Renal cortical epithelial cell (primary cell): ENCODE measurements at places on chromosomes 2 and 18. TPM values are rescaled to one million over a fixed set of nuclear protein-coding genes. Genes with fewer than 3 reads are reported as not detected.
A peak's percentile ranks its signal among the peaks of the same experiment; 100 is the strongest.

GRCh38 chr2:159592441-159592840 is 23.9 kb downstream of the BAZ2B start:
- no peak for DNase-seq

DNA sequence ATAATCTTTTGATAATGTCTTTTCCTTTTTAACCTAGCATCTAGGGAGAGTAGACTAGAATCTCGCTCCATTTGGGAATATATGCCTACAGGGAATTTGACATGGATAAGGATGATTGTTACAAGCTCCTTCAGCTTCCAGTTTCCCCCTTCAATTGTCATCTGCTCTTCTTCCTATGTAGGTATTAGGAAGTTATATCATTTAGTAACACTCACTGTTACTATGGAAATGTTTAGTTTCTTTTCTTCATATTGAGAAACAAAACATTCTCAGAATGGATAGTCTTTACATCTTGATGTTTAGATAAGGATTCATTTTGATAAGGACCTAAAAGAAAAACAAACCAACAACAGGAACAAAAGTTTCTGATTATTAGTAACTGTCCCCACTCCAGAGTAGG is 127.6 kb downstream of the PHLPP1 start:
- no peak for DNase-seq

- DNase-seq: peak; percentile 65
These were observed 264.9 kb downstream of the ALPK2 start for GRCh38 chr18:58363767-58364540.

DNA sequence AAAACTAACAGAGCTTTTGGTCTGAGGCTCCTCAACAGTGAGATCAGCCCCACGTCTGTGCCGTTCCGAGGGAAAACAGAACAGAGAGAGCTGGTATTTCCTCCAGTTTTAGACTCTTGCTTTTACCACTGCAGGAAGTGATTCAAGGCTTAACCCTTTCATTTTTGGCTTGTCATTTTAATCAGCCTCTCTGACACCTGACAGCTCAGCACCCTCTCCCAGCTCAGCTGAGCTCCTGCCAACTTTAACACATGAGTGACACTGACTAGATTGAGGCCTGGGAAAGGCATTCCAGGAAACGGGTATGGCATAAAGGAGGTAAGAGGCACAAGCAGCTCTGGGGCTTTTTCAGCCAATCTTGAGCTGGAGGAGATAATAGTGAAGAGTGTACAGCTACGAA is 239.4 kb upstream of the SKOR2 start:
- no peak for DNase-seq

DNA sequence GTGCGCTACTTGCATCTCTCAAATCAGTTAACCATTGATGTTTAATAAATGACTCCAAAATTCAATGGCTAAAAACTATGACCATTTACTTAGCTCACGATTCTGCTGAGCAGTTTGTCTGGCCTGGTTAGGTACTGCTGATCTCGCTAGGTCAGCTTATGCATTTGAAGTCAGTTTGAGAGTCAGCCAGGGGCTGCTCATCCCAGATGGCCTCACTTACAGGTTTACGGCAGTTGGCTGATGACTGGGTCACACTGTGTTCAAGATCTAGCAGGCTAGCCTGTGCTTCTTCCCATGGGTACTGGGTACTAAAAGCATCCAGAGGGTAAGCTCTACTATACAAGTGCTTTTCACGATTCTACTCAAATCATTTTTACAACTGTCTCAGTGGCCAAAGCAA is 122.1 kb downstream of the DLGAP1 start:
- no peak for DNase-seq

GRCh38 chr2:111900859-111901258 is 2.5 kb downstream of the MERTK start:
- no peak for DNase-seq

- no peak for DNase-seq
These were observed 127.7 kb downstream of the RAPGEF4 start for GRCh38 chr2:172863341-172863740.

GRCh38 chr18:13500227-13500865 is 226.0 kb downstream of the FAM210A start:
- DNase-seq: peak; percentile 58

Gene PROKR1
- total RNA-seq: not detected in 2 replicates

Gene SGO2
- total RNA-seq: 4.2 and 5.0 TPM in 2 replicates

Gene TEX51
- not detected in 2 replicates for total RNA-seq

Gene HOXD4
- total RNA-seq: 6.6 and 23.2 TPM in 2 replicates

Gene ZNF2
- total RNA-seq: 4.7 and 10.3 TPM in 2 replicates
